Esophagus squamous epithelium (tissue), 5 donors: ENCODE measurements at places on chromosomes 13 and 19.

DNA sequence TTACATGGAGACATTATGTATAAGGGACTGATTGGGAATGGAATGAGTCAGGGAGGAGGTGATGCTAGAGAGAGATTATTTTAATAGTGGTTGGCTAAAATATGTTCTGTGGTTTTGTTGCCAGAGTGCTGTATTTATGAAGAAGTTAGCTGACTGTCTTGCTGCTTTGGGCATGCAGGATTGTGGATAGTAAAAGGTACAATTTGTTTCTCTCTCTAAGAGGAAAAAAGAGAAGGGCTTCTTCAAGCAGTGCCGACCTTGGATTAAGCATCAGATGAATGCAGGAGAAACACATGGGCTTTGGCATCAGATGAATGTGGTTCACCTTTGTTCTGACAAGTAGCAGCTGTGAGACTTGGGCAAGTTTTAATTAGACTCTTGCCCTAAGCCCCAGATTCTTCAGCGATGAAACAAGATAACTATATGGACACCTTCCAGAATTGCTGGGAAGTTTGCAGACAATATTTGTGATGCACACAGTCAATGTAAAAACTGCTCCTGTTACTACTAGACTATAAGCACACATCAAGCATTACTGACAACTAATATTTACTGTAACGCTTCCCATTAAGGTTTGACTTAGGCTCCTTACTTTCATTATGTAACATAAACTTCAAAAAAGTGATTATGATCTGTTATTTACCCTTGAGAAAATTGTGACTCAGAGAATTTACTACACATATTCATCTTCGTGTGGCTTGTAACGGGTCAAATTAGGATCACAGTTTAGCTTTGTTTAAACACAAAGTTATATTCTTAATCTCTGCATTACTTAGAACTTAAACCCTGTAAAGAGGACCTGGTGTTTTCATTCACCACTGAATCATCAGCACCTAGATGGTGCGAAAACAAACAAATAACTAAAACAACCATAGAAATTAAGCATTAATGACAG, 824.0 kb downstream of the PCDH9 start:
- no peak overlapping the region for H3K4me3 ChIP-seq
- no peaks in the 10 kb centered on the region for H3K27me3 ChIP-seq
- H3K4me1 ChIP-seq: no peaks in the 10 kb centered on the region
- DNase-seq: no peak
- H3K27ac ChIP-seq: no peak overlapping the region

DNA sequence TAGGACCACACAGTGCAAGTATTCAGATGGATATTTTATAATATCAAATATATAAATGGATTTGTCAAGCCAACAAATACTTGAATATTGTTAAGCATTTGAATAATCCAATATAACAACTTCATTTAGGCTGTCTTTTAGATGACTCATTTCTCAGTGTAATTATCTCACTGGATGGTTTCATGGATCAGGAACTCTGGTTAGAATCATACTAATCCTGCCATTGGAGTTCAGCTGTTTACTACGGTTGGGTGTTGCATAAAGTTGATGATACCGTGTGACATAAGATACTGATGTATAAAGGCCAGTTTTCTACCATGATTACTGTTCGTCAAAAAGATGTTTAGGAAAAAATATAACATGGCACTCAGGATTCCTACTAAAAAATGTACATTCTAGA, 196.3 kb downstream of the TSHZ3 start:
- H3K36me3 ChIP-seq: no peaks in the 10 kb centered on the region
- no peak overlapping the region for H3K4me3 ChIP-seq
- H3K27ac ChIP-seq: no peak overlapping the region

DNA sequence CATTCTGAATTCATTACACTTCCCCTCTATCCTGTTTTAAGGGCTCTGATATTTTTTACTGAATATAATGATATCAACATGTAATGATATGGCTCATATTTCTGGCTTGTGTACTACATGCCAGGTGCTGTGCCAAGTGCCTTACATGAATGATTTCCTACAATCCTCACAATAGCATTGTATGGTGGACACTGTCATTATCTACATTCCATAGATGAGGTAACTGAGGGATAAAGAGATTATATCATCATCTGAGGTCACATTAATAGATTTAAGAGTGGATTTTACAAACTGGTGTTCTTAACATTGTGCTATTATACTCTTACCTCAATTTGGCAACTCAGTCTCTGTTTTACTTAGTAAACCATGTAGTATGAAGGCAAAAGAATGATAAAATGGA, 502.0 kb downstream of the LIG4 start:
- H3K27me3 ChIP-seq: no peaks in the 10 kb centered on the region
- H3K4me3 ChIP-seq: no peak overlapping the region
- no peaks in the 10 kb centered on the region for H3K36me3 ChIP-seq
- H3K27ac ChIP-seq: no peak overlapping the region
- no peak for DNase-seq

DNA sequence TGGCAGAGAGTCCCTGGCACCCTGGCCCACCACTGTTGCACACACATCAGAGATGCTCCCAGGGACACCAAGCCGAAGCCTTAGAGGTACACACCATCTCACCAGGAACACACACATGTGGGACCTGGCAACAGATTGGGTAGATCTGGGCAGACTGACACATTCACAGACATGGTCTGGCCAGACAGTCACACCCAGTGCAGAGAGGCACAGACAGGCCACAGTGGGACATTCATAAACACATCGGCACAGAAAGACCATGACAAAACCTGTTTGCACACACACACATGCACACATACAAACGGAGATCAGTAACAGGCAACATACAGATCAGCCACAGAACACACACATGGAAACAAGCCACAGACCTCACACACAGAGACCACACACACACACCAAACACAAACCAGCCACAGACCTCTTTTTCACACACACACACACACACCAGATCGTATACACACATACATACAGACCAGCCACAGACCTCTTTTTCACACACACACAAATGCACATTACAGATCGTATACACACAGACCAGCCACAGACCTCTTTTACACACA, 6.3 kb upstream of the JUNB start:
- peak overlapping the region; percentile 99 for H3K27ac ChIP-seq
- no peaks in the 10 kb centered on the region for H3K27me3 ChIP-seq
- no peak overlapping the region for H3K4me3 ChIP-seq

DNA sequence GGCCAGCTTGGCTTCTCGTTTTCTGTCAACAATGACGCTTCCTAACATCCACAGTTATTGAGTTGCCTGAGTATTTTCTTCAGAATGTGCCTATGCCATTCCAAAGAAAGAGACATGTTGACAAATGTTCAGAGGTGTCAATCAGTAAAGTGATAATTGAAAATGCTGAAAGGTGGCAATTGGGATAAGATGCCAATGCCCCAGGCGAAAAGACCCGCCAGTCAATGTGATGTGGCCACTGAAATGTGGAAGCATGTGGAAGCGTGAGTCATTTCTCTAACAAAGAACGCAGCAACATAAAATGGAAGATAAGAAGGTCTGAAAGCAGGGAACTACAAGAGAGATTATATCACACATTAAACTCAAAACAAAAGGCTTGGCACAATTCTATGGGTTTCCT, 882.2 kb upstream of the SLC10A2 start:
- no peaks in the 10 kb centered on the region for H3K27me3 ChIP-seq
- no peak for DNase-seq
- no peaks in the 10 kb centered on the region for H3K4me1 ChIP-seq
- no peak overlapping the region for H3K4me3 ChIP-seq

- no peaks in the 10 kb centered on the region for H3K4me1 ChIP-seq
- DNase-seq: no peak
These were observed 315.2 kb downstream of the ATP8A2 start for GRCh38 chr13:25686831-25687470.
